Inflammatory macrophage (primary cell): ENCODE measurements at places on chromosomes 2 and 18.

DNA sequence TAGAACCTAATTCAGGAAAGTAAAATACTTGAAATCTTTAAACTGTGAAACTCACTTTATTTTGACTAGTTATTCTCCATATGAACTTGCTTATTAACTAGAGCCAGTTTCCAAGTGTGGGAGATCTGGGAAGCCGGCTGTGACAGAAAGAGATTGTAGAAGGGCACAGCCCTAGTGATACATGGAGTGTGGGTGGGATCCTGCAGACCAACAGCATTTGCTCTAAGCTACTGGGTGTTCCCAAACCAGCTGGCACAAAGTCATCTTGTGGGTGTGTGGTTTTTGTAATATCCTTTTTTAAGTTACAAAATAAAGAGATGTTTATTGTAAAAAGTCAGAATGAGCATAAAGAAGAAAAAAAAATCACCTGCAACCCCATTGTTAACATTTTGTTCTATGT, 3.4 kb downstream of the DUSP19 start:
- peak; percentile 72 for DNase-seq

- no peak for DNase-seq
Measured at GRCh38 chr18:42937436-42937835, 178.0 kb downstream of the RIT2 start.

- no peak for DNase-seq
Measured at GRCh38 chr18:68459968-68460367, 254.9 kb downstream of the TMX3 start.

DNA sequence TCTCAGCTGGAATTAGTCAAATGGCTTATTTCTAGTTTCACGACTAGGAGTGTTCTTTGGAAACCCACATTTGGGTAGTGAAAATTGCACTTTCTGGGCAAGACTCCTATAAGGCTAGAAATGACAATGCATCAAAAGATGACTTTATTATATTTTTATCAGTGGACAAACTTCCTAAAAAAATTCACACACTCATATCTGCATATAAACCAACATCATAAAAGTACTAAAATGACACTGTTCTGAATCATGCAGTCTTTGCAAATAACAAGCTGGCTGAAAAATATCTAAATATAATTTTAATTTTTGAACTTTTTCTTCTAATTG, 17.6 kb downstream of the MXD1 start:
- DNase-seq = no peak

DNA sequence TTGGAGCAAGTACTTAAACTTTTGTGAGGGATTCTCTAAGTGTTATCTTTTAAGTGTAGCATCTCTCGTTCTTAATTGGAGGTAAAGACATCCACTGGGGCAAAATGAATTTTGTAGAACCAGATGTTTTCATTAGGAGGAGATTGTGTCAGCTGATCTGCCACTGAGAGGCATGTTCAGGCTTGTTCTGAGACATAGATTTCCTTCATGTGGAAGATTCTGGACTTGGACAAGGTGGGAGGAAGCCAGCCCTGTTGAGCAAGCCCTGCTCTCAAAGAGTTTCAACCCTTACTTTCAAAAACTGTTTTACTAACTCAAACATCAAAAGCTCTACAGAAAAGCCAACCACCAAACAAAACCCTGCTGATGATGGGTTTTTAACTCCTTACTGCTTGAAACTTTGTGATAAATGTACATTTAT, 6.5 kb downstream of the MAP4K4 start:
- peak; percentile 33 for DNase-seq

DNA sequence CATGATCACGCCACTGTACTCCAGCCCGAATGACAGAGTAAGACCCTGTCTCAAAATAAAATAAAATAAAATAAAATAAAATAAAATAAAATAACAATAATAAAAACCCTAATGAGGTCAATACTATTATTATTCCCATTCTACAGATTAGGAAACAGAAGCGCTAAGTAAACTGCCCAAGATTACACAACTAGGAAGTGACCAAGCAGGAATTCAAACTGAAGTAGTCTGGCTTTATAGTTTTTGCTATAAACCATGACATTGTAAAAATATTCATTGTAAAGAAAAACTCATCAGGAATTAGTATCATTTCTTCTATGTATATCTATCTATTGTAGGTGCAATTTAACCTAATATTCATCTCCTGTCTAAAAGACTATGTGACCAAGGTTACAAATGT, 1.2 kb downstream of the PLEKHM3 start:
- peak; percentile 57 for DNase-seq
